DMS79 (cell line): ENCODE measurements at places on chromosomes 3 and 15.

DNA sequence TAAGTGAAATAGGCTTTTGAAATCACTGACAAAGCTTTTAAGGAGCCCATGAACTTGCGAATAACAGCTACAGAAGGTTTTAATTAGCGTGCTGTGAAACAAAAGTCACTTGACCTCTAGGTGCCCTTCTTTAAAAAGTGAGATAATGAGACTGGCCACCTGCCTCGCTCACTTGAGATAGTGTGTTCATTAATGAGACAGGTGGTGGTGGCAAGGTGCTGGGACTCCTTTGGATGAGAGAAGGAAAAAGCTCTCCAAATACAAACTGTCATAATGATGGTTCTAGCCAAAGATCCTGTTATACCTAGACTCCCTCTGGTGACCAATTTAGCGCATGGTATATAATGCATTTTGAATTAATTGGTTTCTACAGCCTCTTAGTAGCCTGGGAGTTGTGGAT is 22.7 kb upstream of the IREB2 start:
- peak; percentile 33 for DNase-seq

DNA sequence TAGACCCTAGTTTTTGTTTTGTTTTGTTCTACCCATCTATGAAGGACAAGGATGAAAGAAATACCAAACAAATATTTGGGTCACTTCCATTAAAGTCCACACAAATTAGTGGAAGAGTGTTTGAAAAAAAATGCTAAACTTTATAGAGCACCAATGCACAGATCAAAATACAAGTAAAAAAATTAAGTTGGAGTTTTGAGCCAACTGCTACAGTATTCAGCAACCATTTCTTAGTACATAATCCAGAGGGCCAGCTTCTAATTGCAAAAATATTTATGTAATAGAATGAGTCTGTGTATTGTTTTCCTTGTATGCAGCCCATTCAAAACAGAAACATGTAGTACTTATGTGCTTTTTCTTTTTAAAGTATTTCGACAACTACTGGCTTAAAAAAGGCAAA is 121.1 kb downstream of the CBLB start:
- DNase-seq, result no peak

DNA sequence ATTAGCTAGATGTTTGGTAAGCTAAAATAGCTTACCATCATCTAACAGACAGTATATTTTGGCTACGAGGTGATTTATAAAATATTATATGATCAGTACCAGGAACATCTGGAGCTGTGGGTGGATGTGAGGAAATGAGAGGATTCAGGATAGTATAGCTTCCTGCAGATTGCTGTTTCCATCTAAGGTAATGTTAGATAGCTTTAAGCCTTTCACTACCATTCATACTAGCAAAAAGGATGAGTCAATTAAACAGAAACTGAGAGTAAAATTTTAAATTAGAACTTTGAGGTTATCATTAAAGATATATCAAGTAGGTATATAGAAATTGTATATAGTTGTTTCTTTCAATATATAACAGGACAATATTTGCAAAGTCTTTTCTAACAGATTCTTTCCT is 8.0 kb downstream of the ZBTB20 start:
- DNase-seq, result no peak

GRCh38 chr3:171606151-171606751 is 146.0 kb upstream of the TNIK start:
- DNase-seq, result no peak

DNA sequence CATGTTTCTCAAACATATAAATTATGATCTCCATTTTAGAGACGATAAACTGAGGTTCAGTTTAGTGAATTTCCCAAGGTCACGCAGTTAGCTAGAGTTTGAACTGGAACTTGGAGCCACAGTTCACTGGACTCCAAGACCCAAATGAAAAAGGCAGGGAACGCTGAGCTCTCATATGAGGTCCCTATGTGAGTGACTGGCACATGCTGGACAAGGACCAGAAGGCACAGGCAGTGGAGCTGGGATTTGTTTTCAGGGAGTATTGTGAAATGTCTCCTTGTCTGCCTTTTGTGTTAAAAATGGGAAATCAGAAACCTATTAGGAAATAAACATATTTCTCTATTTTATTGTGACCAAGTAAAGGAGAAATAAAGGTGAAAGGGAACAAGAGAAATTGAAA is 63.5 kb downstream of the MESD start:
- DNase-seq, result no peak

DNA sequence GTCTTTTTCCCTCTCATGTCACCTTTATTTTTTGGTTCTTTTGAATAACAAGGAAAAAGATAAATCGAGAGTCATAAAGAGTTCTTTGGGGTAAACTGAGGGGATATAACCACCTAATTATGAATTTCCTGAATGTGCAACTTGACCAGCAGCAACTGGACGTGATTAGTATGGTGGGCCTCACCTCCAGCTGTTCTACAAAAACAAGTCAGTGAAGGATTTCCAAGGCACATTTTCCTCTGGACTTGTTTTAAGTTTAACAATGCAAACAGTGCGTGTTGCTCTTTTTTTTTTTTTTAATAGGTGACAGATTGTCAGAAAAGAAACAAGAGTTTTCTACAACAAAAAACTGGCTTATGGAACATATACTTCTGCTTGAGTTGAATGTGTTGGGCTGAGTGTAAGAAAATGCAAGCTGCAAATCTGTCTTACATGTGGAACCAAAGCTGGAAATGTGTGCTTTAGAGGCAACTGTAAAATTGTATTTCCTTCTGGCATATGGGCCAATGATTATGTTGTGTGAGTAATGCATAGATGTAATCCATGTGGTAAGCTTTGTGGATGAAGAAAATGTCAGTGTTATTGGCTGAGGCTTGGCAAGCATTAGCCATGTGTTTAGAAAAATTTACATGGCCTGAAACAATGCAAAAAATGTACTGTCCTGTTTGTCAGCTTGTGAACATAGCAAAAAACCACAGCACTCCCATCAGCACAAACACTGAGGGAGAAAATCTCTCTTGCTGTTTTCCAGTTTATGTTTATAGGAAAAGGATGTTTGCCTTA is 44.5 kb upstream of the FNDC3B start:
- no peak for DNase-seq

- DNase-seq, result no peak
Measured at GRCh38 chr3:69058180-69058946, 6.2 kb upstream of the TMF1 start.

DNA sequence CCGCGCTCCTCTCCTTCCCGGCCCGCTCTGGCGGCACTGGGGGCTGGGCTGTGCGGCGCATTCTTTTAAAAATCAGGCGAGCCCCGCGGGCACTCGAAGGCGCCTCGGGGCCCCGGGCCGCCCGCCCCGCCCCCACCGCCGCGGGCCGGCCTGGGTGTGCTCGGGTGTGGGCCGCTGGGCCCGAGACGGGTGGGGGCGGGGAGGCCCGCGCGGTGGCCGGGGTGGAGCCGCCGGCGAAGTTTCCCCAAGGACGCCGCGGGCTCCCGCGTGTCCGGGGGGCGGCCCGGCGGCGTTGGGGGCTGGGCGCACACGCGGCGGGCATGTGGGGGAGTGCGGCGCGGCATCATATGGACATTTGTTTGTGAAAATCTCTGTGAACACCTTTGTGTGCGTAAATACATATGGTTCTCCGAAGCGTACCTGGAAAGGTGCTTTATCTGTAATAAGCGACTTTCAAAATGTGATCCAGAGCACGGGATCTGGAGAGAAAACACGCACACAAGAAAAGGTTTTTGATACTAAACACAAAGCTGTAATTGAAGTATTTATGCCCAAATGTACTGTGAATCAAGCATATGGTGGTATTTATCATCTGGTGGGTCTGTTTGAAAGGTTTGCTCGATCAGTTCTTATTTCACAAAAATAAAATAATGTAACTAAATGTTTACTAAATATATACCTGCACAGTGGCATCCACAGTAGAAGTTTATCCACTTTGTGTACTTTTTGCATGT is 612 bp upstream of the TBL1XR1 start:
- peak; percentile 37 for DNase-seq

- DNase-seq, result no peak
Measured at GRCh38 chr15:39290711-39291435, 290.0 kb upstream of the THBS1 start.

DNA sequence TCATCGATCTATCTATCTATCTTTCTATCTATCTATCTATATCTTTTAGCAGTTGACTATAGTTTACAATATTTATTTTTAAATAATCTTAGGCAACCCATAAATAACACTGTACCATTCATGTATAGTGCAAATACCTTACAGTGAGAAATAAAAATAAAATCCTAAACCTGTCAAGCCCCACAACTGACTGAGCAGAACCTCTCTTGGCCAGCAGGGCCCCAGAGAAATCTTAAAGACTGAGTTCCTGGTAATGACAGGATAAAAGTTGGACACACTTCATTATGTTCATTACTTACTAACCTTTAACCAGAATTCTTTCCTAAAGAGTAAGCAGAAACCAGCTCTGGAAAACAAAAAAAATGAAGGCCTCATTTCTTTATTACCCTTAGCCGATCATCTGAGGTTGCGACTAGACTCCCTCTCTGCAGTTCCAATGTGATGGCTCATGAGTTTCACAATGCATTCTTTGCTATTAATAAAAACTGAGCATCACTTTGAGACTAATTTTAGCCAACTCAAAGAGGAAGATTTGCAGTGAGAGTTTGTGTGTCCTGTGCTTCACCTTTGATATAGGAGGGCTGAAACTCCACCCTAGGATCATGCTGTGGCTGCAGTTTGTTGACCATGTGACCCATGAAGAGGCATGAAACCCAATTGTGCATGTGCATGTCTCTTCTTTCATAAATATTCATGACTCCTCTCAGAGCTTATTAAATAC is 1072.0 kb downstream of the NSUN3 start:
- no peak for DNase-seq

DNA sequence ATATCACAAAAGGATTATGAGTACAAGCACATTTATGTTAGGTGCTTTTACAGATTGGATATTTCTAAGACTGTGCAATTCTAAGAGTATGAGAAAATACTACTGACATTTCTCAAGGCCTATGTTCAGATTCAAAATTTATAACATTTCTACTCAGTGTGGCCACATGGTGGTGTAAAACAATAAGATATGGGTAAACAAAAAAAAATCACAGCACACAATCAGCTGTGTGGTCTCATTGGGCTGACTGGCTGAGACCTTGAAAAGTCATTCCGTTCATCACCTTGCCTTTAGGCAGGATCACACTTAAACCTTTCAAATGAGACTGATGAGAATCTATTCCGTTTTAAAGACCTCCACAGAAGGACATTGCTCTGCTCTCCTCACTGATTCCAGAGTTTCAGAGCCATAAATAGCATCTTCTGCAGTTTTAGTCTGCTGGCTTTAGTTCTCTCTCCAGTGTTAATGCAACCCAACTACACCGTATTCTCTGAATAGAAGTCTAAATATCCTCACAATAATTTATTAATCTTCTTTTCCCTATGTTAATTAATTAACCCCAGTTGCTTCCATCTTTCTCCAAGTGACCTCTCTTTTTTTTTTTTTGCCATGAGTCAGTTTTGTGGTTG is 158.2 kb downstream of the SPATA16 start:
- DNase-seq, result no peak

DNA sequence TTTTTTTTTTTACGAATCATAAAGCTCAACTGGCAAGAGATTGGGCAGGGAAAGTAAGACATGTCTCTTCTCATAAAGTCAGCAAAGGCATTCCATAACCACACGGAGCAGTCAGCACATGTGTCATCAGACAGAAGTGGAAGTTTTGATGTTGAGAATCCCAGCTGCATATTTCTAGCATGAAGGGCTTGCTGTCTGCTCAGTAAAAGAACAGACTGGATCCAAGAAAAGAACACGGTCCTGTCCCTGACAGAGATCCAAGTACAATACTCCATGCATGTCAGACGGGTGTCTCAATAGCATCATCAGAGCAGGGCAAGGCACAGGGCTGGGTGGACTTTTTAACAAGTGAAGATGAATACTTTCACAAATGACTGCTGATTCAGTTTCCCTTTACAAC is 38.2 kb downstream of the ABI3BP start:
- no peak for DNase-seq

GRCh38 chr3:74562558-74563269 is 51.7 kb downstream of the CNTN3 start:
- no peak for DNase-seq

GRCh38 chr3:53815067-53815466 is 31.2 kb downstream of the CHDH start:
- no peak for DNase-seq

GRCh38 chr15:64858021-64858575 is 16.4 kb downstream of the PLEKHO2 start:
- no peak for DNase-seq

- DNase-seq, result no peak
Measured at GRCh38 chr3:165195640-165196576, at the start of gene SLITRK3. SLITRK3 (minus strand) TSS chr3:165196384; CDS start chr3:165190830, 5,554 bp downstream.

- DNase-seq, result no peak
Measured at GRCh38 chr3:45186871-45187270, 39.2 kb downstream of the TMEM158 start.

GRCh38 chr3:127819656-127820055 is 2.7 kb downstream of the MGLL start:
- no peak for DNase-seq

GRCh38 chr15:51198701-51199232 is 104.1 kb upstream of the TNFAIP8L3 start:
- DNase-seq, result no peak
